ENCODE measurements at places on chromosomes 3 and 15.

GRCh38 chr3:52923963-52924362, 26.6 kb upstream of the STIMATE start:
- DNase-seq, result no peak

DNA sequence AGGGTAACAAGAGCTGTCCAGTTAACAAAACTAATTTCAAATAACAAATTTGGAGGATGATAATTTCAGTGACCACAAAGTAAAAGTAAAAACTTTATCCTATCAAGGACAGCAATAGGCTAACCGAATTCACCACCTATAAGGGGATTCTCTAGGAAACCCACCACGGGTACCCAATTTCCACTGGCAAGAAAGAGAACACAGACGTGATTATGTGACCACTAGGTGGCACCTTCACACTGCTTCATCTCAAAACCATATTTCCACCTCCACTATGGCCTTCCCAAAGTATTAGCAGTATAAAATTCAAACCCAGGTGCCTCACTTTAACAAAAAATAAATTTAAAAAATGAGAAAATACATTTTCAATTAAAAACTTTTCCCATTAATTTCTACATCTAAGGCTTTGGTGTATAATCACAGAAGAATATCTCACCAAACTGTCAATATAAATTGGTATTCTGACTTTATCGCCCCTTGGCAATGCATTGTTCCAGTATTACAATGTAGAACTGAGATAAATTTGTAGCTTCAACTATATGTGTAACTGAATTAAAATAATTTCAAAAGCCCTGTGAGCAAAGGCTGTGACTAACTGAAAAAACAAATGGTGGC, 96.5 kb downstream of the FSIP1 start:
- DNase-seq, result no peak

GRCh38 chr3:178010306-178010705, 525.9 kb upstream of the KCNMB2 start:
- DNase-seq, result no peak

DNA sequence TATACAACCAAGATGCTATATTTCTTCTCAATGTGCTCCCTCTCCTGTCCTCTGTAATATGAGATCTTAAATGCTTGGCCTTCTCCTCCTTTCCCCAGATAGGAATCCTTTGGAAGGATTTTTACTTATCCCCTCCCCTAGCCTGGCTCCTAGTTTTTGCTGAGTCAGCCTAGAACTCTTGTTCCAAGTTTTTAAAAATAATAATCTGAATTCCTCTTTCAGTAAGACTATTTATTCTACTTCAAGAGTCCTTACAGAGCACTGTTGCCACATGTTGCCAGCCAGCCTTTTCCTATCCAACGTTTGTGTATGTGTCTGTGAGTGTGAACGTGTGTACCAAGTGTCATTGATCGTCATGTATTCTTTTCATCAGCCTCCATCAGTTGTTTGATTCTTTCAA, 11.0 kb upstream of the KCNMB2 start:
- no peak for DNase-seq

DNA sequence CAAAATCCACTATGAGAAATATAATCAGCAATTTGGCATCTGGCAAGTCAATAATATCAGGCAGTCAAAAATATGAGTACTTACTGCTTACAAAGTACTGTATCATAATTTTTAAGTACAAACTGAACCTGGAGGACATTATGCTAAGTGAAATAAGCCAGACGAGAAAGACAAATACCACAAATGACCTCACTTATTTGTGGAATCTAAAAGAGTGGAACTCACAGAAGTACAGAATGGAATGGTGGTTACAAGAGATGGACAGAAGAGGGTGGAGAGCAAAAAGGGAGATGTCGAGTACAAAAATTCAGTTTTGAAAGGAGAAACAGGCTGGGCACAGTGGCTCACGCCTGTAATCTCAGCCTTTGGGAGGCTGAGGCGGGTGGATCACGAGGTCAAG, 12.4 kb downstream of the PCYT1A start:
- DNase-seq, result no peak

GRCh38 chr3:63849175-63849574, 14.4 kb downstream of the THOC7 start:
- DNase-seq, result no peak

- DNase-seq, result no peak
Observed at GRCh38 chr3:140129768-140130284, 194.8 kb downstream of the CLSTN2 start.

GRCh38 chr15:58931987-58932588, 1.4 kb downstream of the SLTM start:
- DNase-seq, result no peak

DNA sequence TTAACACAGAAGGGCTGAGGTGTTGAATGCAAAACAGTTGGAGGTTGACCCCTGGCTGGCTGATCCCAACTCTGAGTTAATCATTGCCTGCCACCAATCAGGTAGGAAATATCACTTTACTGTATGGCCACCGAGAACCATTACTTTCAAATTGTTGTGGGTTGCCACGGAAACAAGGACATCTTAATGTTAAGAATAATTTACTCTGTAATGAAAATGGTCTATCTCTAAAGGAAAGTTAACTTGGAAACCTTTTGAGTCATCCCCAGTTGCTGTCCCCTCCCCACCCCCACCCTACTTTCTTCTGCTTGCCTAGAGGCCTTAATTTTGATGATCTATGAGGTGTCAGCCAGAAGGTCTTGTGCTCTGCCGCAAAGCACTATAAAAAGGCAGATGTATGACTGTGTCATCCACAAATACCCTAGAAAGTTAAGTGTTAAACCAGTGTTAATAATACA, 78.7 kb upstream of the SNRK start:
- no peak for DNase-seq

GRCh38 chr15:26128611-26129140, 265.5 kb upstream of the ATP10A start:
- no peak for DNase-seq

DNA sequence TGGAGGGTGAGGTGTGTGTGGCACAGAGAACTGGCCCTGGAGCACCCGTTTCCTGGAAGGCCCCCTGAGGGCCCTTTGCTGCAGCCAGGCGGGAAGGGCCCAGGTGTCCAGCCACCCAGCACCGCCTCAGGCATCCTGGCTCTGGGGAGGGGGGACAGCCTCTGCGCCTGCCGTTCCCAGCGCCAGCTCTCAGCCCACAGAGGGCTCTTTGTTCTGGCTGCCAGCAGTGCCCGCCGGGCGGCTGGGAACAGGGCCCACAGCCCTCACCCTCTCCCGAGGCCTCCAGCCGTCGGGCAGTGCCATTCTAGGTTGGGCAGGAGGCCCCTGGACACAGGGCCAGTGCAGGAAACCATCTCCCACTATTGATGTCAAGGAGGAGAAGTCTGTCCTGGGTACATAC, 8.3 kb downstream of the SLC38A3 start:
- DNase-seq, result no peak

DNA sequence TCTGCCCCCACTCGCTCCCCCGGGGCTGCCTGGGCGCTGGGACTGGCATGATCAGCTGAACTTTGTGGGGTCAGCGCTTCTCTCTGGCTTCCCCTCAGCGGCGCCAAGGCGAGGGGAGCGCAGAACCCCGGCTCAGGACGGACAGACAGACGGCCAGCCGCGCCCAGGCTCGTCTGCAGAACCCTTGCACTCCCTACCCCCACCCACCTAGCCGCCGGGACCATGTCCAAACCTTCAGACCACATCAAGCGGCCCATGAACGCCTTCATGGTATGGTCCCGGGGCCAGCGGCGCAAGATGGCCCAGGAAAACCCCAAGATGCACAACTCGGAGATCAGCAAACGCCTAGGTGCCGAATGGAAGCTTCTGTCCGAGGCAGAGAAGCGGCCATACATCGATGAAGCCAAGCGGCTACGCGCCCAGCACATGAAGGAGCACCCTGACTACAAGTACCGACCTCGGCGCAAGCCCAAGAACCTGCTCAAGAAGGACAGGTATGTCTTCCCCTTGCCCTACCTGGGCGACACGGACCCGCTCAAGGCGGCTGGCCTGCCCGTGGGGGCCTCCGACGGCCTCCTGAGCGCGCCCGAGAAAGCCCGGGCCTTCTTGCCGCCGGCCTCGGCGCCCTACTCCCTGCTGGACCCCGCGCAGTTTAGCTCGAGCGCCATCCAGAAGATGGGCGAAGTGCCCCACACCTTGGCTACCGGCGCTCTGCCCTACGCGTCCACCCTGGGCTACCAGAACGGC, 621 bp downstream of the SOX14 start:
- DNase-seq, result peak; percentile 56

- DNase-seq, result no peak
Observed at GRCh38 chr3:57986261-57986660, 22.0 kb upstream of the FLNB start.

- DNase-seq, result no peak
Observed at GRCh38 chr3:901953-902778, 190.7 kb upstream of the CNTN6 start.

- no peak for DNase-seq
Observed at GRCh38 chr15:42123546-42123945, 29.2 kb upstream of the PLA2G4D start.

DNA sequence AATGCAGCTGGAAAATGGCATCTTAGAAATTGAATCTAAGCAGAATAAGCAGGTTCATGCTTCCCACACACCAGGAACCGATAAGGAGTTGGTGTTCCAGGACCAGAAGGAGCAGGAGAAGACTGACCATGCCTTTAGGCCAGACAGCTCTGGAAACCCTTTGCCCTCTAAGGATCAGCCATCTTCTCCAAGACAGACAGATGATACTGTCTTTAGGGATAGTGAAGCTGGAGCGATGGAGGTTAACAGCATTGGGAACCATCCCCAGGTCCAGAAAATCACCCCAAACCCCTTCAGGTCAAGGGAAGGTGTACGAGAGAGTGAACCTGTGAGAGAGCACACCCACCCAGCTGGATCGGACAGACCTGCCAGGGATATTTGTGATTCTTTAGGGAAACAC, 49.2 kb downstream of the CDAN1 start:
- no peak for DNase-seq

DNA sequence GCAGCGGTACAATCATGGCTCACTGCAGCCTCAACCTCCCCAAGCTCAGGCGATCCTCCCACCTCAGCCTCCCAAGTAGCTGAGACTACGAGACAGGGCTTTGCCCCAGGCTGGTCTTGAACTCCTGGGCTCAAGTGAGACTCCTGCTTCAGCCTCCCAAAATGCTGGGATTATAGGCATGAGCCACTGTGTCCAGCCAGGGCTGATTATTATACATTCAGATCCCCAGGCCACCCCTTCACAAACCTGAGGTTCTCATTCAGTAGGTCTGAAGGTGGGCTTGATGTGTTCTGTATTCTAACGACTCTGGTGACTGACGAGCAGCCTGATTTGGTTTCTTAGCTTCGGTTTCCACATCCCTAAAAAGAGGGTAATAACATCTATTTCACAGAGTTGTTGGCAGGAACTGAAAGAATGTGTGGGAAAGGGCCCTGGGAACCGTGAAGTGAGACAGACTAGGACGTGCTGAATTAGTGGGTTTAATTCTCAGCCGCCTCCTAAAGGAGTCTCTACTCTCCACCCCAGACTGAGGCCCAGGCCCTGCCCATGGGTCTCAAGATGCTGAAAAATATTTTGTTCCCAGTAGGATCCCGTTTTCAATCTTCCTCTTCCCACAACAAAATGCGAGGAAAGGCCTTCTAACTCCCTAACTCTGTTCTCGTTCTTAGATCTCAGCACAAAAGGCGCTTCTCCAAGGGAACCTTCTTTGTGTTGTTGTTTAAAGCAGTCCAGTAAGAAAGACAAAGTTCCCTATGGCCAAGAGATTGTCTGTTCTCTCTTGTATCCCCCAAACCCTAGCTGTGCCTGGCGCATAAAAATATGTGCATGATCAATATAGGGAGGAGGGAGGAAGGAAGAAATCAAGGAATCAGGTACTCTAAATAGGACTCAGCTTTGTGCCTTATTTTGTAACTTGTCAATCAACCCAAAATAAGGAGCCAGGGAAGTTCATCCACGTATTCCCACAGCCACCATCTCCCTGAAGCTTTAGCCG, 210.0 kb upstream of the TOPAZ1 start:
- DNase-seq, result peak; percentile 34

GRCh38 chr3:166471074-166471767, 634.0 kb upstream of the BCHE start:
- DNase-seq, result no peak

GRCh38 chr3:30456264-30456663, 150.1 kb upstream of the TGFBR2 start:
- DNase-seq, result no peak

- DNase-seq, result no peak
Observed at GRCh38 chr3:87855211-87855610, 203.6 kb downstream of the CGGBP1 start.

DNA sequence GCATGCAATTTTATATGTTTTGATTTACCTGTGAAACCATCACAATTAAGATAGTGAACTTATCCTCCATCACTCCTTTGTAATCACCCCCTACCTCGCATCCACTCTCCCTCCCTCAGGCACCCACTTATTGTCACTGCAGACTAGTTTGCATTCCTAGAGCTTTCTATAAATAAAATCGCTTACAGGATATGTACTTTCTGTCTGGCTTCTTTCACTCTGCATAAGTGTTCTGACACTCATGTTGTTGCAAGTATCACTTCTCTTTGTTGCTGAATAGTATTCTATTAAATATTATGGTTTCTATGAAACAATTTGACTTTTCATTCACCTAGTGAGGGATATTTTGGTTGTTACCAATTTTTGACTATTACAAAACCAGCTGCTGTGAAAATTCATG, 139.3 kb downstream of the RSRC1 start:
- no peak for DNase-seq

GRCh38 chr3:9553021-9553947, at the start of gene LHFPL4:
Gene LHFPL4, minus strand, starts transcription at chr3:9553822. Its CDS starts 1,143 bp downstream, at chr3:9552679.
- no peak for DNase-seq

DNA sequence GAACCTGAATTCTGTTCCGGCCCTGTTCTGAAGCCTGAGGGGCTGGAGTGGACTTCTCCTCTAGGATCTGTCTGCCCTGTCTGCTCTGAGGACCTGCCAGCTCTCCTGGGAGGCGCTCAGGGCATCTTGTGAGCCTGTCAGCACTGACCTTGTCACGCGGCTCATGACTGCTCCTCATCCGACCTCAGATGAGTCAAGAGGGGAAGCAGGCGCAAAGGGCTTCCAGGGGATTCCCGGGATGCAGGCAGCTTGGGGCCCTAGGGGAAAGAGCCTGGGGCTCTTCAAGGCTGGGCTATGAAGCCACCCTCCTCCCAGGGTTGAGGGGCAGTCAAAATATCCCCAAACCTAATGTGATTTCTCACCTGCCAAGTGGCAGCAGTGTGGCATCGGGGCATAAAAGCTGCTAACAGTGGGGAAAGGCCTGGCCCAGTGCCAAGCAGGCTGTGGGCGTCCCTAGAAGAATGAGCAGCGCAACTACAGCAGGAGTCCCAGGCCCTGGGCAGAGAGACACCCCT, 27.6 kb upstream of the ANKDD1A start:
- no peak for DNase-seq

- DNase-seq, result no peak
Observed at GRCh38 chr3:183924543-183924942, 39.9 kb upstream of the PARL start.

Data from ecto neural progenitor cell (in vitro differentiated cells).